ELR (cell line): ENCODE measurements at places on chromosomes 7 and 10.

DNA sequence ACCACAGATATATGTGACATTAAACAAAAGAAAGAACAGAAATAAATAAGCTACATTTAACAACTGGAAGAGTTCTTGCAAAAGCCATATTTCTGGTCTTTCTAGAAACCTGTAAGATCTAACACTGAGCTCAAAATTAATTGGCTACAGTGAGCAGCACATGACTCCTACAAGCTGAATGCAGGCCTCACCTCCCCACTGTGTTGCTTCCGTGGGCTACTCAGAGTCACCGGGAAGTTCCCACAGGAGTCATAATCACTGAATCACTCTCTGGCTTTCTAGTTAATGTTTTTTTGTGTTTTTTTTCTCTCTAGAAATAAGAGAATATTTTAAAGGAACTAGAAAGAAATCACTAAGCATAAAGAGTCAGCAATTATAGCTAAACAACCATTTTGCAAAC lies 10.2 kb upstream of the MRPS24 start:
- peak; percentile 94 for DNase-seq

GRCh38 chr7:140888087-140888486 lies 36.6 kb downstream of the BRAF start:
- peak; percentile 12 for DNase-seq

- DNase-seq: no peak
Measured at GRCh38 chr7:84302949-84303348, 108.4 kb upstream of the SEMA3A start.

DNA sequence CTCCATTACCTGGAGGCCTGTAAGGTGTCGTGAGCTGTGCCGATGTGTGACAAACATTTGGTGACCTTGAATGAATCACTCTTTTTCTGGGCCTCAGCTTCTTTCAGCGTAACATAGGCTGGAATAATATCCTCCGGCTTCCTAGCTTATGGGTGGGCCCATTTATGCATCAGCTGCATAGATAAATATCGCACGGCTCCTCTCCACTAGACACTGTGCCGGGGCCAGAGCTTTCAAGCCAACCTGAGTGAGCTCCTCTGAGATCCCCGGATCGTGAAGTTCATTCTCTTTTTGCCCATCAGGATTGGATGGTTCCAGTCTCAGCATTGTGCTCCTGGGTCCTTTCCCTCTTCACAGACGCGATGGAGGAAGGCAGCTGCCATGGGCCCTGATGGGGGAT lies 574.3 kb upstream of the FOXK1 start:
- DNase-seq: no peak

DNA sequence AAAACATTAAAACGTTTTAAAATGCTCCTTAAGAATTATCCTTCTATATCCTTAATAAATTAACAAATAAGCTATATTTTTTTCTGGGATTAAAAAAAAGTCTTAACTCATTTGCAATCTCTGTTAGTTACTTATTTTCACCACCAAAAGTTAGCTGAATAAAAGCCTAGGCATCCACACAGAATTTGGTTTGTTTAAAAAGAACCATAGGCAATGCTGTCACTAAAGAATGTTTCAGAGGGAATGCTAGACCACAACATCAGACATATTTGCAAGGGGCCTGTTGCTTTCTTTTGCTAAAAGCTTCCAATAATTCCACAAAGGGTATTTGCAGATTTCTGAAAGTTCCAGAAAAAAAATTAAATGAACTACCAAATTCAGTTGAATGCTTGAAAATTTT lies 244.2 kb downstream of the POU6F2 start:
- no peak for DNase-seq

DNA sequence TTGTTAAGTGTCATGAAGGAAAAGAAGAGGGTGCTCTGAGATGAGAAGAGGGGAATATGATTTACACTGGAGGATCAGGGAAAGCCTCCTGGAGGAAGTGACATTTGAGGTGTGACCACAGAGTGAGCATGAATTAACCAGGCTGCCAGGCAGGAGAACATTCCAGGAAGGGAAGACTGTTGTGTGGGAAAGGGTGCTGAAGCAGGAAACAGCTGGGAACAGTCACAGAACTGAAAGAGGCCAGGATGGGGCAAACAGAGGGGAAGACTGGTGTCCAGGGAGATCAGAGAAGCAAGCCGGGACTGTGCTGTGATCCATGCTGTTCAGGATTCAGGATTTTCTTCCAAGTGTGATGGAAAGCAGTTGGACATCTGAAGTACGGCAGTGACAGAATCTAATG lies 14.9 kb downstream of the HIPK2 start:
- peak; percentile 61 for DNase-seq

- no peak for DNase-seq
Measured at GRCh38 chr10:1643908-1644179, 93.5 kb downstream of the ADARB2 start.

- peak; percentile 66 for DNase-seq
Measured at GRCh38 chr7:152341039-152341913, 94.5 kb downstream of the KMT2C start.

DNA sequence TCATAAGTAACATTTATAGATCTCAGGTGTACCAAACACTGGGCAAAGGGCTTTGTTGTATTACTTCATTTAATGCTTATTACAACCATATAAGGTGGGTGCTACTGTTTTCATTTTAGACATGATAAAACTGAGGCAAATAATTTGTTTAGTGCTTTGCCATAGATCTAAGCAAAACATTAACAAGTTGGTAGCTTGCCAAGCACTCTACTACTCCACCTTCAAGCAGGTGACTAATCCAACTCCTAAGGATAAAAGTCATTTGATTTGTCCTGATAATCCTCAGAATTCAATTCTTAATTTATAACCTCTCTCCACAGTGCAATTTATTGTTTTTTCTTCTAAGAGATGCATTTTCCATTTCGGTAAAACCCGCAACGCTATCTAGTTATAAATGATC lies 646.4 kb downstream of the GRM8 start:
- DNase-seq: no peak

DNA sequence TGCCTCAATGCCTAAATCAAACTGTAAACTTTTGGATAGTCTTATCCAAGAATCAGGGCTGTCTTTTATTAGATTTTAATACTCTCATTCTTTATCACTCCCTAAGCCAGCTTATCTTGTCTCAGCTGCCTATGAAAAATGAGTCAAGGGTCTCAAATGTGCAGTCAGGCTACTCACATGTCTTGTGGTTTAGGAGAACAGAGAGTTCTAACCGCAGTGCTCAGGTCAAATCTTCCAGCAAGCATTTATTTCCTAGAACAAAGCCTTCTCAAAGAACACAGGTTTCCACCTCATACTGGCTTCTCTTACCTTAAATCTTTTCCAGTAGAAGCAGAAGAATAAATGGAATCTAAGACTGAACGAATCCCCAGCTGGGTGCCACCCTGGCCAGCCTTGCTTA lies 23.5 kb downstream of the HTR5A start:
- peak; percentile 5 for DNase-seq

- DNase-seq: peak; percentile 76
Measured at GRCh38 chr7:28410628-28411531, 1.4 kb upstream of the CREB5 start.

GRCh38 chr7:45129181-45129800 lies 17.8 kb upstream of the TBRG4 start:
- DNase-seq: no peak
